ENCODE measurements at places on chromosomes 6 and 20.

DNA sequence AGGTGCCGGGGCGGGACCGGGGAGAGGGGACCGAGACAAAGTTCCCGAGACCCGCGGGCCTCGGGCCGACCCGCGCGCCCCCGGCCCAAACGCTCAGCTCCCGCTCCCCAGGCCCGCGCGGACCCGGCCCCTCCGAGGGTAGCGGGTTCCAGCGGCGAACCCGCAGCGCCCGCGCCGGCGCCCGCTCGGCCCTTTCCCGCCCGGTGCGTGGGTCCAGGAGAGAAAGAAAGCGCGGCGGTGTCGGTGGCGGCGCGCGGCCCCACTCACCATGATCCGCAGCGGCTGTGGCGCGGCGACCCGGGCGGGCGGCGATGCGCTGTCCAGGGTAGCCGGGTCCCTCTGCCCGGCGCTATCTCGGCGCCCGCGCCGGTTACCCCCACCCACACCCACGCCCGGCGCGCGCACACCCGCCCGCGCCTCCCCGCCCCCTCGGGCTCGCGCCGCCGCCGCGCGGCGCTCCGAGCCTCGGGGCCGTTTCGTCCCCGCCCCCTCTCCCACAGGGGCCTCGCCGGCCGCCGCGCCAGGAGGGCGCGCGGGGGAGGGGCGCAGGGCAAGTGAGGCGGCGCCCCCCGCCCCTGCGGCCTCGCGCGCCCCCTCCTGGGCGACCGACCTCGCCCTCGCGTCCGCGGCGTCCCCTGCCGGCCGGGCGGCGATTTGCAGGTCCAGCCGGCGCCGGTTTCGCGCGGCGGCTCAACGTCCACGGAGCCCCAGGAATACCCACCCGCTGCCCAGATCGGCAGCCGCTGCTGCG, at the start of gene ELOVL2:
TSS of gene ELOVL2 (minus strand) at position 345 of the 751 bp plus-strand sequence. CDS start at position 270, 75 bp downstream.
- peak; percentile 46 for DNase-seq

DNA sequence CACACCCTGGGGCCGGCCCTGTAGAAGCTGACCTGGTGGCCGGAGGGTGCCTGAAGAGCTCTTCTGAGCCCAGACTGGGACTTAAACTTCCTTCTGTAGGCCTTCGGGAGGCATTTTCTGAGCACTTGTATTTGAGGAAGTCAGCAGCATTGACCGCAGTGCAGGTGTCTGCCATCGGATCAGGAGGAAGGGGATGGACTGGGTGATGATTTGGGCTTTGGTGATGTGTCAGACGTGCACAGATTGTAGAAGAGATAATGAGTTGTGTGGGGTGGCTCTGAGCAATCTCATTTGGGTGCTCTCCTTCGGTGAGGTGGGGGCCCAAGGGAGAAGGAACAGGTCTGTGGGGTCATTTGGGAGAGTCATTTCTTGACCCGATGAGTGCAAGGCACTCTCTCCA, 150.9 kb downstream of the ARID1B start:
- DNase-seq: no peak

DNA sequence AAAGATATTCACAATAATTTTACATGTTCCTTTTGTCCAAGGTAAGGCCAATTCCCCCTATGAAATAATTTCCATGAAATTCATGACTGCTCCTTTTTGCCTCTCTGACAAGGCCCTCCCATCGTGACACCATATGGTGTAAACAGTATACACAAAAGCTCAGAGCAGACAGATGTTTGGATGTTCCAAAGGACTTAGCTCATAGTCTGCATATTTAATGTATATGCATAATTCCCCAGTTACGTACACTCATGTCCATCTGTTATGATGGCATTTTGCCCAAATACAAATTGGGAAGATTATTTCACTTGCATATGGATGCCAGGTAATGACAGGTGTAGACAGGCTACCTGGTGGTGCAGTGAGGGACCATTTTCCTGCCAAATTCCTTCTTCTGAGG, 376.5 kb downstream of the KHDRBS2 start:
- no peak for DNase-seq

- no peak for DNase-seq
Measured at GRCh38 chr20:1264727-1265126, 1.4 kb upstream of the SNPH start.

- no peak for DNase-seq
Measured at GRCh38 chr6:167669870-167670802, 156.6 kb upstream of the AFDN start.

DNA sequence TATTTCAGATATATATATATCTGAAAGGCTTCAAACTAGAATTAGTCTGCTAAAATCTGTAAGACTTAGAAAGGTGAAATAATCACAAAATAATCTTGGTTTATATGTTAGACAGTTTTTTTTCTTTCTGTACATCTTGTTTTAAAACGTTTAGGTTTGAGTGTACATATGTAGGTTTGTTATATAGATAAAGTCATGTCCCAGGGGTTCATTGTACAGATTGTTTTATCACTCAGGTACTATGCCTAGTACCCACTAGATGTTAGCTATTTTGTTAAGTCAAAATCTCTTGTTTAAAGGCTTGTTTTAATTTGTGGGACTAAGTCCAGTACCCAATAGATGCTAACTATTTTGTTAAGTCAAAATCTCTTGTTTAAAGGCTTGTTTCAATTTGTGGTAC, 1339.0 kb upstream of the CITED2 start:
- DNase-seq: no peak

DNA sequence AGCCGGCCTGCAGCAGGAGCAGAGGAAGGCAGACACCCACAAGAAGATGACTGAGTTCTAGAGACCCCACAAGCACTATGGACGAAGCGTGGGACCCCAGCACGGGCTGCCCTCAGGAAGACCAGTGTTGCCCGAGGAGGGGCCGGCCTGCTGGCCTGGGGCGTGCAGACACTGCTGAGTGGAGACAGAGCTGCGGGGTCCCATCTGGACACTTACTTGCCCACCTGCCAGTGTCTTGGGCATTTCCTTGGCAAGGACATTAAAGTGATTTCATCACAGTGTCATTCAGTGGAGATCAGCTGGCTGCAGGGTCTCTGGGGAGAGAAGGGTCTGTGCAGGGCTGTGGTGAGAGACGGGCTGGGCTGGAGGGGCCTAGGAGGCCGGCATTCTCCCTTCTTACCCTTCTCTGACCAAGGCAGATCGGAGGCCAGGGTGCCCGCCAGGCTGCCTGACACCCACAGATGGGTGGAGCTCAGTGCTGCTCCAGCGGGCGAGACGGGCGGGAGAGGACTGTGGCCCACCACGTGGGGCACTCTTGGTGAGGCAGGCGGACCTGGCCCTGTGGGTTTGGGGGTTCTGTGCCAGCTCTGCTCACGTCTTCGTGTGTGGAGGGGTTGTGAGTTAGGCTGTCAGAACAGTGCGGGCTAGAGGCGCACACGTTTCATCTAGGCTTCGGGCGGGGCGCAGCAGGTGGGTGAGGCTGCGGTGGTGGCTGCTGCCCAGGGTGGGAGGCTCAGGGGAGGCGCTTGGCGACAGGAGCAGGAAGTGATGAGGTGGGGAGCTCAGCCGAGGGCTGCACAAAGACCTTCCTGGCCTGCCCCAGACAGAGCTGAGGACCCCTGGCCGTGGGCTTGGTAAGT, at the start of gene LIME1:
TSS of gene LIME1 (plus strand) at position 806 of the 860 bp plus-strand sequence. CDS start 886 bp downstream, outside the sequence.
- DNase-seq: no peak

DNA sequence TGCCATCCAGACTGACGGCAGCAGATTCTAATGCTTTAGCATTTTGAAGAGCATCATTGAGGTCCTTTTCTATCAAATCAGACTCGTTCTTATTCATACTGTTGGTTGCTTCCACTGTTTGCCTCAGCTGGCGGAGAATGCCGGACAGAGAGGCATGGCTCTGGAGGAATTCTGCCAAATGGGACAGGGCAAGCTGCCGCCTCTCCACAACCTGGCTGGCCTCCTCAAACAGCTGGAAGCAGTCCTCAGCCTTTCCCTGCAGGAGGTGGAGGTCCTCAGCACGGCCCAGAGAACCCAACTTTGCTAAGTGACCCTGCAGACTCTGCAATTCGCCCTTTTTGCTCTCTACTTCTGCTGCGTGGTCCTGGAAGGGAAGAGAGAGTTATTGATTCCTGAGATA, 220.5 kb downstream of the SYNE1 start:
- no peak for DNase-seq

DNA sequence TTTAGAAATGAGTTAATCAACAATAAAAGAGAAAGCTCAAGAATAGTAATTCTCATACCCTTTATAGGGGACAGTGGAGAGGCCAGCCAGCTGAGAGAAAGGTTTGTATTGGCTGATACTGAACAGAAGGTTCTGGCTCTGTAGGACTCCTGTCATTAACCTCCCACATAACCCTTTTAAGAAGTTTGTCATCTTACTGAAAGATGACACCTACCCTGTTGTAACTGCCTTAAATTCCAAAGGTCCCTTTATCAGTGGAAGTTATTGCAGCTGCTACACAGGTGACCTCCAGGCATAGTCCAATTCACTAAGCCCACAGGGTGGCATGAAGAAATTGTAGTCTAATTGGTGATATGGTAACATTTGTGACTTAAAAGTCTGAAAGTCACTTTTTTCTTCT, 790.1 kb downstream of the TENT5A start:
- DNase-seq: no peak

DNA sequence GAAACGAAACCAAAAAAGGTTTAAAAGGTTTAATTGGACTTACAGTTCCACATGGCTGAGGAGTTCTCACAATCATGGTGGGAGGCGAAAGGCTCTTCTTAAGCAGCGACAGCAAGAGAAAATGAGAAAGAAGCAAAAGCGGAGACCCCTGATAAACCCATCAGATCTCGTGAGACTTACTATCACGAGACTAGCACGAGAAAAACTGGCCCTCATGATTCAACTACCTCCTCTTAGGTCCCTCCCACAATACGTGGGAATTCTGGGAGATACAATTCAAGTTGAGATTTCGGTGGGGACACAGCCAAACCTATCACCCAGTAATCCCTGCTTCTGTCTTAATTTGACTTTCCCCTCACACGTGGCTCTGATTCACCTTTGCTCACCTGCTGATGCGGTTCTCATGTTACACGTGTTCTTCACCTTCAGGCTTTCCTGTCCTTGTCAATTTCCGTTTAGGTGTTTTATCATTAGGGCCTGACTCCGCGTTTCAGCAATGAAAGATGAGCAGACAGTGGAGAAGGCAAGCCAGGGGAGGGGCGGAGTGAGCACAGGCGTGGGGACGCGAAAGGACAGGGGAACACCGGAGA, 57.1 kb downstream of the AGPAT4 start:
- no peak for DNase-seq

DNA sequence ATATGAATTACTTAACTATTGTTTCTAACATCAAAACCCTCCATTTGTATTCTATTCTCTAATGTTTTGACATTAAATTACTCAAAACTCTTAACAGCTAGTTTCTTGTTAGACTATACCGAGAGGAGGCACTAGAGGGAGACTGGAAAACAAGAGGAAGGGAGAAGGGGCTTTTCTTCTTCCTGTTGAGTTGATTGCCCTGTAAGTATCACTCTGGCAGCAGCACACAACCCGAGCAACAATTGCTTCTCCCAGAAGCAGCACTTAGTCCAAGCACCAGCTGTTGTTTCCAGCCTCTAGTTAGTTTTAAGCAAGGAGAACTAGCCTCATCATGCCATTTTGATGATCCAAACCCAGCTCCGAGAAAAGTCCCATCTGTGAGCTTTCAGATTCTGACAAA, 603.8 kb downstream of the PRKN start:
- DNase-seq: no peak

DNA sequence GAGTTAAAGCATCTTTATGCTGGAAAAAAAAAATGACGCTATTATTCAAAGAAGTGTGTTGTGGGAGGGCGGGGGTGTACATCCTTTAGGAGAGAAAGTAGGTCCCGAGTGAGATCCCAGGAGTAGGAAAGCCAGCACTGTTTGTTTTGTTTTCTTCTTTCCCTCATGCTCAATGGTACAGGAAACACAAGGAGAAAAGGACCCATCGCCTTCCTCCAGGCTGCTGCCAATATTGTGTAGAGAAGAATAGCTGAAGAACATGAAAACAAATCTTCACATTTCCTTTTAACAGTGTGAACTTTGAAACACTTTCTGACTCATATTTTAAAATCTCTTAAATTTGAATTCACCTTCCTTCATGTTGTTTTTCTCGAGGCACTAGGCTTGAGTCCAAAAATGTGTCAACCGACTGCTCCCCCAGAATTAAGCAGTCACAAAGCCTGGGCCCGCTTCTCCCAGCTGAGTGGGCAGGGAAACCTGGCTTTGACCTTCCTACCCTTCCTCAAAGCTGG, 22.3 kb downstream of the PPP1R16B start:
- DNase-seq: no peak

DNA sequence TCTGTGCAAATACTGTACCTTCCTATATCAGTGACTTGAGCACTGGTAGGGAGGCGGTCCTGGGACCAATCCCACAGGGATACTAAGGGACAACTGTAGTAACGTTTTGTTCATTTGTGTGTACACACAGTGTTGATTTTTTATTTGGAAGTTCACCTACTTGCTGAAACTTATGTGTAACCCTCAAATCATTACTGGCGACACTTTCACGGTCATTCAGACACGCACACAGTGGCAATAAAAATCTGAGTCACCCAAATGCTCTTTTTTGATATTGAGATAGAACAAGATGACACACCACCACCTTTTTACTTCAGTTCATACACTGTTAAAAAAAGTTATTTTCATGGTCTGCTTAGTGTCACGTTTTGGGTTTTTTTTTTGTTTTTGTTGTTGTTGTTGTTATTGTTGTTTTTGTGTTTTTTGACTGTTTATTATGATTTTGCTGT, 79.8 kb downstream of the QKI start:
- peak; percentile 2 for DNase-seq

GRCh38 chr20:50198716-50199115, 8.1 kb downstream of the CEBPB start:
- DNase-seq: no peak

- no peak for DNase-seq
Measured at GRCh38 chr6:166658115-166658791, 31.2 kb upstream of the RPS6KA2 start.

DNA sequence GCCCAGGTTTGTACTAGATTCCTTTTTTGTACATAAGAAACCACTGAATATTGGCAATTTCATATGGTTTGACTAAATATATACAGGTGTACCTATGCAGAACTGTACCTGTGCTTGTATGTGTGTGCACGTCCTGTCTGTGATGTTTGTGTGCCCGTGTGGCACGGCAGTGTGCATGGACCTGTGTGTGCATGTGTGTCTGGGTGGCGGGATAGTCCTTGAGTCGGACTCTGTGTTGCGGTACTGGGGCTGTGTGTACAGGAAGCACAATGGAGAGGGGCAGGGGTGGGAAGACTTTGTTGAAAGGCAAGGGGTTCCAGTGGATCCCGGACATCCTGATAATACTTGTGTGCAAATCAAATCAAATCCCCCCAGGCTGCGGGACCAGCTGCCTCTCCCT, 3.4 kb upstream of the FAM83C start:
- DNase-seq: no peak

GRCh38 chr6:31729515-31729978, 448 bp upstream of the DDAH2 start:
- DNase-seq: peak; percentile 94

DNA sequence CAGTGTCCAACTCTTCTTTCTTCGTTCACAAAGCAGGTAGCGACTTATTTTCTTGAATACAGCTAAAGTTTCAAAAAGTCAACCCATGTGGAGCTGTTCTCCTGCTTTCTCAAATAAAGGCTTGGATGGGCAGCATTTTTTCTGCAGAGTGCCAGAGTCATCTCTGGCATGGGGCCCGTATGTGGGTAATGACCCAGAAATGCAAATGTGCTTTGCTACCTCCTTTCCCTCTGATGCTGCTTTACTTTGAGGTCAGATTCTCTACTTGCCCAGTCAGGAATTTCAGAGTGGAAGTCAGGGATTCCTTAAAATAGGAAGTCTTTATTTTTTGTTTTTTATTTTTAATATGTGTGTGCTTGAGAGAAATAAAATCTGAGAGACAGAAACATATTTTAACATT, 4.9 kb downstream of the NKAIN2 start:
- DNase-seq: peak; percentile 80

GRCh38 chr6:14673201-14673600, 555.6 kb downstream of the CD83 start:
- DNase-seq: no peak

- DNase-seq: peak; percentile 91
Measured at GRCh38 chr6:33592595-33593413, 12.7 kb upstream of the BAK1 start.
